ENCODE measurements at places on chromosomes 1 and 21.

GRCh38 chr1:99935534-99935933 is 34.3 kb upstream of the SLC35A3 start:
- DNase-seq: no peak

DNA sequence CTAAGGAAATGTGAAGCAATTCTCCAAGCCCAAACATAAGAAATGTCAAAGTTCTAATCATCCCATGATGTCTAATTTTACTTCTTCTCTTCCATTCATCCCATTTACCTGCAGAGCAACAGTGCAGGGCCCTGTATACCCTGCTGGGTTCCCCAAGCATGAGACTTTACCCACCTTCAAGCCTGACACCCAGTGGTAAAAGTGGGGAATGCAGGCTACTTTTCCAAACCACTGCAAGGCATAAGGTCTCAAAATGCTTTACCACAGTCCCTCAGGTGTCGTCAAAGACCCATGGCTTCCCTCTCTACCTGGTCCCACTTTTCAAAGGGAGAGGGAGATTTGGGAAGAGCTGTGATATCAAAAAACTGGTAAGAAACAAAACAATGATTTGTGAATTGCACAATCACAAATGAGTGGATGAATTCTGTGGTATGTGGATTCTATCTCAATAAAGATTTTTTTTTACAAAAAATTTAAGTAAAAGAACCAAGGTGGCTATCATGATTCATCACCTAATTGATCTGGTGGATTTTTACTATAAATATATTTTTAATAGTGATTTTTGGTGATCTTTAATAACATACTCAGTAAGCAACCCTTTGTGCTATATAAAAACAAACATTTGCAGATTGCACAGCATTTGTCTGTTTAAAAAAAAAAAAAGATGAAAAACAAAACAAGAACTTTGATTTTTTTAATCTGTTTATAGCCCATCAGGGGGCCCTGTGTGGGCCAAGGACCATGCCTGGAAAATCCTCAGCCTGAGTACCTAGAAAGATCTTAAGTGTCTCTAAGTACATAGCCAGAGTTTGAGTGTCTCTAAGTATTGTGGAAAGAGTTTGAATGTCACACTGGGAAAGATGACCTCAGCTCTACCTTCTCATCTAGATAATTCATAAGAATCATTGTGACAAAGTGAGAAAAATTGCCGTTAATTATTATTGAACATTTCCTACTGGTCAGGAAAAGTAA is 73.1 kb upstream of the GJB5 start:
- DNase-seq: peak; percentile 28

DNA sequence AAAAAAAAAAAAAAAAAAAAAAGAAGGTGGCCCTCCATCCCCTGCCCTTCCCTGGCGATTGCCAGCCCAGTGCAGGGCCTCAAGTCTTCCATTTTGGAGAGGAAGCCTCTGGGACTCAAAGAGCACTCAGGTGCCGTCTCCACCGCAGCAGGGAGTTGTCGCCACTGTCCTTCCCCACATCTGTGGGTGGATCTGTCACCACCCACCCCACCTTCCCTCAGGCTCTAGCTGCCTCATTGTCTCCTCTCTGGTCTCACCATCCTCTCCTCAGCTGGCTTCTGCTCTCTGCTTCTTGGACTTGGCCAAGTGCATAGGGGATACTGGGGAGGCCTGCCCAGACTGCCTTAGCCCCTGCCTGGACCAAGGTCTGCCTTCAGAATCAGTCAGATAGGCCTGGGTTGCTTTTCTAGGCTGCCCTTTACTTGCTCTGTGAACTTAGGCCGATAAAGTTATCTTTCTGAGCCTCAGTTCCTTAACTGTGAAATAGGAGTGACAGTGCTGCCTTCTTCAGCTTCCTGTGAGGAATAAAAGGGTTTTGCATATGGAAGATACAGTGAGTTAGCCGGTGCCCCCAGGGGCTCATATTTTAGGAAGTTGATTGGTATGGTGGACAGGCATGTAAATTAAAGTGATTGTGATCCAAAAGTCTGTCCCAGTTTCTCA is 15.8 kb downstream of the RCC1 start:
- DNase-seq: no peak

DNA sequence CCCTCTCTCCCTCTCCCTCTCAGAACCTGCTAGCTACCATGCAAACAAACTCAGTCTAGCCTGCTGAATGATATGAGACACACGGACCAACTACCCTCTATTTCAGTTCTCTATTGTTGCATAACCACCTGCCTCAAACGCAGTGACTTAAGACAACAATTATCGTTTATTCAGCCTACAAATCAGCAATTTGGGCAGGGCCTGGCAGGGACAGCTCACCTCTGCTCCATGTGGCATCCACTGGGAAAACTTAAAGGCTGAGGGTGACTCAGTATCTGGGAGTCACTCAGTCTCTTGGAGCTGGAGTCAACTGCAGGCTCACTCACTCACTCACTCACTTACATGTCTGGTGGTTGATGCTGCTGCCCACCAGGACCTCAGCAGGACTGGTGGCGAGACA is 121.3 kb downstream of the SEC16B start:
- no peak for DNase-seq

GRCh38 chr1:76289692-76290091 is 215.1 kb downstream of the ST6GALNAC3 start:
- DNase-seq: no peak

DNA sequence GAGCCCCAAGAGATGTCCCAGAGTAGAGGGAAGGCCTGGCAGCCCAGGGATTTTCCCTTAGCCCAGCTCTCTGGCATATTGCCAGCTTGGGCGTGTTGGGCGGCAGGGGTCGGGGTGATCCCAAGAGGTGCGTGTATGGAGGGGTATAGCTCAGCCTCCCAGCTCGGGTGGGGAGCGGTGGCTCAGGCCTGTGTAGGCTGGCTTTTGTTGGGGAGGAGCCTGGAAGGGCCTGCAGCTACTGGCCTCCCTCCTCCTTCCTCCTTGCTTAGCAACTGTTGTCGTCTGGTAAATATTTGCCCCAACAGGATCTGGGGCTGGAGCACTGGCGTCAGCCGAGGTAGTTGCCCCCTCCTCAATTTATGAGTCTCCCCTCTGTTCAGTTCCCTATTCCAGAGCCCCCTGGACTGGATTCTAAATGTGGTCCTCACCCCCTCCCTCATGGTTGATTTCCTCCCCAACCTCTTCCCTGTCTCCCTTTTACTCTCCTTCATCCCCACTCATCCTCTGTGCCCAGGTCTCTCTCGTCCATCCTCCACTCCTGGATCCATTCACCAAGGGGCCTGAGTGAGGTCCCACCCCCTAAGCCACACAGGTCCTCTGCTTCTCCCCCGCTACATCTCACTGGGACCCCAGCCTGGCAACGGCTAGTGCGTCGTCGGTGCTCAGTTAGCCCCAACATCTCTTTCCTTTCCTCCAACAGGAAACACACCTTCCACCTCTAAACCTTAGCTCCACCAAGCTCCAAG is 10.3 kb upstream of the LMNA start:
- peak; percentile 94 for DNase-seq

DNA sequence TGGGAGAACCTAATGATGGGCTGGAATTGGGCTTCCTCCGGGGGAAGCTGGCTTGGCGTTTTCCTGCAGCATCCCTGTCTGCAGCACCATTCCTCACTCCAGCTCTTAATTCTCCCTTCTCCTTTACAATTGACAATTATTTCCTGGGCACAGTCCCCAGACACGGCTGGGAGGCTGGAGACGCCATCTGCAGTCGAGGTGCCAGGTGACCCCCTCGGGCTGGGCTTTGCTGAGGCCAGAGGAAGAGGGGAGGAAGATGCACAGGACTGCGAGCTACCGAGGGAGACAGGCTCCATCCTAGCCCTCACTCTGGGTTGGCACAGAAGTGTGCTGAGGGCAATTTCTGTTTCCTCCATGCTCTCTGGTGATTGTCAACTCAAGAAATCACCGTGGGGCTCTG is 453.8 kb downstream of the PTPRU start:
- peak; percentile 5 for DNase-seq

DNA sequence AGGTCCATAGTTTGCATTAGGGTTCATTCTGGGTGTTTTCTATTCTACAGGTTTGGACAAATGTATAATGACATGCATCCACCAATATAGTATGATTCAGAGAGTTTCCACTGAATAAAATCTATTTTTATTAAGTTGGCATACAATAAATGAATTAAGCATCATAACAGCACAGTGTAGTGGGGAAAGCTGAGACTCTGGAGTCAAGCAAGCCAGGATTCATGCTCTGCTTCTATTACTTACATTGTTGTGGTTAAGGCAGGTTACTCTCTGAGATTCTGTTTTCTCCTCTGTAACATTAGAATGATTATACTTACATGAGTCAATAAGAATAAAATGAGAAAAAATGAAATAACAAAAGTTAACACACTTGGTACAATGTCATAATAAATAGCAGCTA is 131.3 kb downstream of the SLC30A10 start:
- DNase-seq: no peak

GRCh38 chr21:34702341-34703170 is 33.8 kb downstream of the CLIC6 start:
- DNase-seq: peak; percentile 40

DNA sequence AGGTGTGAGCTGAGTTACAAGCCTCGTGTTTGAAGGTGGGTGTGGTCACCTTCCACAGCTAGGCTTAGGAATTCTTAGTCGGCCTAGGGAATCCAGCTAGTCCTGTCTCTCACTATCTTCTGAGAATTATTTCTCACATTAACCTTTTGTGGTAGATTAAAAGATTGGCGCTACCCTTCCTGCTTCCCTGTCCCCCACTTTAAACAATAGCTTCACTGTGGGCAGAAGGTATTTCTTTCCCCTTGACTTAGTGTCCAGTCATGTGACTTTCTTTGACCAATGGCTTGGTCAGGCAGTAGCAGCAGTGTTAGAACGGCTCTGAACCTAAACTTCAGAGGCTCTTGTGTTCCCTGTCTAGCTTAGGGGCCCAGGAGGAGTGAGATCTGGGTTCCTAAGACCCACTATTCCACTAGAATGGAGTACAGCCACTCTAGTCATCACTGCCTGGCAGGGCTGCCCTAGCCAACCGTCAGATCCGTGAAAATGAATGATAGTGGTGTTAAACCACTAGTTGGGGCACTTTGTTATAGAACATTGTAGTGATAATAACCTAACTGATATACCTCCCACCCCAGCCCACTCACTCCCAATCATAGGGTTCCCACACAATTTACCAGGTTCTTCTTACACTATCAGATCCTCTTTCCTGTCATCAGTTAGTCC is 13.9 kb upstream of the C1orf141 start:
- no peak for DNase-seq

GRCh38 chr1:108521990-108522393 is 37.9 kb upstream of the EEIG2 start:
- no peak for DNase-seq

DNA sequence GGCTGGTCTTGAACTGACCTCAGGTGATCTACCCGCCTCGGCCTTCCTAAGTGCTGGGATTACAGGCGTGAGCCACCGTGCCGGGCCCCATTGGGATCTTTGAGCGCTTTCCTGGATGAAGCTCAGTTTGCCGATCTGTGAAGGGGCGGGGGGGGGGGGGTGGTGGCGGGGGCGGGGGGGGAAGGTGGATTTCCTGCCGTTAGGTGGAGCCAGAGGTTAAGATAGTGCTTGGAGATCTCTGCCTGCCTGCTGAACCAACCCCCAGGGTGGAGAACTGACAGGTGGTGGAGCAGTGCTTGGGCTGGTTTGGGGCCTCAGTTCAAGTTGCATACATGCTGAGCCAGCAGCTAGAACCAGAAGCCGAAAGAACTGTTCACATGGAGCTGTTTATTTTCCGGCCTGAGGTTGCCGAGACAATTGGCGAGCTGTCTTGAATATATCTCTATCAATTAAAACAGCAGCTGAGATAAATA is 1.7 kb downstream of the TMCC2 start:
- DNase-seq: peak; percentile 76

- no peak for DNase-seq
Measured at GRCh38 chr1:9853249-9853595, 29.5 kb upstream of the CLSTN1 start.

DNA sequence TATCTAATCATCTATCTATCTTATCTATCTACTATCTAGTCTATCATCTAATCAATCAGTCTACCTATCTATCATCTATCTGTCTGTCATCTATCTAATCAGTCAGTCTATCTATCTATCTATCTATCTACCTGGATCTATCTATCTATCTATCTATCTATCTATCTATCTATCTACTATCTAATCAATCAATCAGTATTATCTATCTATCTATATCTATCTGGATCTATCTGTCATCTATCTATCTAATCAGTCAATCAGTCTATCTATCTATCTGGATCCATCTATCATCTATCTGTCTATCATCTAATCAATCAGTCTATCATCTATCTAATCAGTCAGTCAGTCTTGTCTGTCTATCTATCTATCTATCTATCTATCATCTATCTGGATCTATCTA is 26.9 kb upstream of the C1orf174 start:
- no peak for DNase-seq

- DNase-seq: peak; percentile 93
Measured at GRCh38 chr1:156676820-156677615, at the start of gene NES. Gene NES, minus strand, starts transcription at chr1:156677407. Its CDS starts 143 bp downstream, at chr1:156677264.

- no peak for DNase-seq
Measured at GRCh38 chr1:145874646-145875045, 11.0 kb downstream of the ANKRD35 start.

DNA sequence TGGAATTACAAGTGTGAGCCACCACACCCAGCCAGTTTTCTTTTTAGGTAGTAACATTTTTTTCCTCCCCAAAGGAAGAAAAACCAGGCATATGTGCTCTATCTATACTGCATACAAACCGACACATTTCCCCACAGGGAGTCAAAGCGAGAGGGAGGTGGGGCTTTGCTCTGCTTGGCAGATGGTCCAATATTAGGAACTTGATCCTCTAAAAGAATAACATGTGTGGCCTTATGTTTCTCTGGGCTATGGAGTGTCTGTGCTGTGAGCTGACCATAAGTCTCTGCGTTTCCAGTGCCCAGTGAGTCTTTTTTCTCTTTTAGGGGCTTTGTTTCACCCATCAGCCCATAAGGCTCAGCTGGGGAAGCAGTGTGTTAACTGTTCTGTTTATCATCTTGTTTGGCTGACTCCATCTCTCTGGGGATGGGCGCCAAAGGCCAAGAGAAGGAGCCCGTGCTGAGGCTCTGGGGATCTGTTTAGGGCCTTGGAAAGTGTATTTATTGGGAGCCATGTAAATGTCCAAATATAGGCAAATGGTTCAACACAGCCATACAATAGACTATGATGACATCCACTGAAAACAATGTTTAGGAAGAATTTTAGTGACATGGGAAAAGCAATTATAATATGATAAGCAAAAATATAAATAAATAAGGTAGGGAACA is 20.2 kb downstream of the LMOD1 start:
- no peak for DNase-seq

DNA sequence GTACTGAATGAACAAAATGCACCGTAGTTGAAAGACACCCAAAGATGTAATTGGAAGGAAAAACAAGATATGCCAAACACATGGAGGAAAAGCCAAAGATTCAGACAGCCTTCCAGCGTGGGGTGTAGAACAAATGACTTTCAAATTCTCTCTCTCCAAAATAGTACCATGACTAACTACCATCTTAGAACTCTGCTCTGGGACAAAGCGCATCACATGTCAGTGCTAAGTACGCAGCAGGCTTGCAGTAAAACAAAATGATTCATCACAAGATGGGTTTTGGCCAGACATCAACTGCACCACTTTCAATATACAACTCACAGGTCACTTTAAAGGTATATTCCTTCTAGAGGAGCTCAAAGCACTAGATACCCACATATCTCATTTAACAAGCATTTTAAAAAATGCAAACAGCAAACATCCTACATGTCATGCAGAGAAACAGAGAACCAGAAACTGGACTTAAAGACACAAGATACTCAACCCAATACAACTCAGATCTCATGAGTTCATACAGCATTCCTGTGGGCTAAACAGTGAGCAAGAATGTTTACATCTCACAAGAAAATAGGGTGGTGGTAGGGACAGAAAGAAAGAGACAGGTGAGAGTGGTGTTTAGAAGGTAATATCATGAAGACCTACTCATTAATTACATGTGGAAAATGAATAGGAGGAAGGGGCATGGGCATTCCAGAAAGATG is 75.7 kb downstream of the BCAR3 start:
- no peak for DNase-seq
